Stimulated activated CD8-positive, alpha-beta memory T cell treated with anti-CD3 and anti-CD28 coated beads, Interleukin-7, amount 100 ng/mL, for 4 hours (primary cell): ENCODE measurements at places on chromosomes 7 and 10.

GRCh38 chr10:61157182-61157581 is 213.2 kb upstream of the RHOBTB1 start:
- DNase-seq: no peak

DNA sequence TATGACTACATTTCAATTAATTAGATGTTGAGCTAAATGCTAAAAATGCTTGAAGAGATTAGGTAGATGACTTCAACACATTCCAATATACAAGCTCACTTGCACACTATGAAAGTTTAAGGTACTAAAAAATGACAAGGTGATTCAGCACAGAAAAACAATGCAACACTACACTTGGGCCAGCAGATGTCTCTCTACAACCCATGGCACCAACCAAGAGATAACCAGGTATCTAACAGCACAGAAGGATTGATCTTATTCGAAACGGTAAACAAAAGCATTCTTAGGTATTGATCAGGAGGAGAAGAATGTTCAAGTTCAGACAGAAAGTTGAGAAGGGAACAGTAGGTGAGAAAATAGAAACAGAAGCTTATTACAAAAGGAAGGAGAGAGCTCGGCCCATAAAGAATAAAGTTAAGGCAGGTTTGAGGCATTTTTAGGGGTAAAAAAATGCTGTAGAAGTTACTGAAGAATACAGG is 248.2 kb upstream of the KLF14 start:
- DNase-seq: no peak

- DNase-seq: no peak
Measured at GRCh38 chr10:96333101-96333500, 25.7 kb downstream of the OPALIN start.

DNA sequence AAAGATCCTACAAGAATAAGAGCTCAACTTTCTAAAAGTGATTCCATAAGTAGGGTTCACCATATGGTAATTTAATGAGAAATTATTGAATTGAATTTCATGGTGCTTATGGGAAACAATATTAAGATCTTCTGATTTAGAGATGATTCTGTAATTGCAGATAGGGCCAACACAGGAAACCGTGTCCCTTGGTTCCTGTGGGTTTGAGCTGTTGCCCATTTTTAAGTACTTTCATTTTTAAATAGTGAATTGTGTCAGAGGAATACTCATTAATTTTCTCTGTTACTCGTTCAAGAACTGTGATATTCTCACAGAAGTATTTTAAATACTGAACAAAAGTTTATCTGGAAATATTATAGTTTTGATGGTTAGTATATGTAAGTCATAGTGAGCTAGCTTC is 129.2 kb downstream of the SRI start:
- no peak for DNase-seq

- DNase-seq: no peak
Measured at GRCh38 chr10:116719804-116720203, 22.6 kb downstream of the HSPA12A start.

- DNase-seq: no peak
Measured at GRCh38 chr10:74669210-74669609, 157.2 kb upstream of the KAT6B start.

DNA sequence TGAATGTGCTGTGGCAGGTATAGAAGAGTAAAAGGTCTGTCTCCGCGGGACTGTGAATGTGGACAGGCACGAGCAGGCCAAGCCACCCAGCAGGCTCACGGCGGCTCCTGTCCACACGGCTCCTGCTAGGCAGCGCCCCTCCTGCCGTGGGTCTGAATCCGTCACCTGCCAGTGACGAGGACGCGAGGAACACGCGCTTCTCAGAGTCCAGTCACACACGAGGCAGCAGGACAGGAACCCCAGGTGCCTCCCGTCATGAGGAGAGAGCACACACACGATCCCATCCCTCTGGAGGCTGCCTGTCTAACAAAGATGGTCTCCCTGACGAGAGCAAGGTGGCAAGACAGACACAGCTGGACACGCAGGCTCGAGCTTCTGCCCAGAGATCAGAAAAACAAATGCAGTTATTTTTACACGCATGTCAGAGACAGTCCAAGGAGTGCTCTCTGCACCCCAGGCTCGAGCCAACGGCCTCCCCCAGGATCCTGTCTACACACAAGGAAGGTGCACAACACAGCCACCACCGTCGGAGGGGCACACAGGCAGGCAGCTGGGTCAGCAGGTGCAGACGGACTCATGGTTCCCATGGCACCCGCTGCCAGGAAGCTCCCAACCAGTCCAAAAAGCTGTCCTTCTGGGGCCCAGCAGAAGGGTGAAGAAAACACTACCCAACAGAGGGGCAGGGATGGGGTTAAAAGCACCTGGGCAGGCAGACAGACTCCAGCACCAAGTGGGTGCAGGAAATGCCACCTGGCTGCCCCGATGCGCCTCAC is 103.2 kb downstream of the MAD1L1 start:
- DNase-seq: no peak

GRCh38 chr7:29976266-29976665 is 13.3 kb downstream of the SCRN1 start:
- no peak for DNase-seq

DNA sequence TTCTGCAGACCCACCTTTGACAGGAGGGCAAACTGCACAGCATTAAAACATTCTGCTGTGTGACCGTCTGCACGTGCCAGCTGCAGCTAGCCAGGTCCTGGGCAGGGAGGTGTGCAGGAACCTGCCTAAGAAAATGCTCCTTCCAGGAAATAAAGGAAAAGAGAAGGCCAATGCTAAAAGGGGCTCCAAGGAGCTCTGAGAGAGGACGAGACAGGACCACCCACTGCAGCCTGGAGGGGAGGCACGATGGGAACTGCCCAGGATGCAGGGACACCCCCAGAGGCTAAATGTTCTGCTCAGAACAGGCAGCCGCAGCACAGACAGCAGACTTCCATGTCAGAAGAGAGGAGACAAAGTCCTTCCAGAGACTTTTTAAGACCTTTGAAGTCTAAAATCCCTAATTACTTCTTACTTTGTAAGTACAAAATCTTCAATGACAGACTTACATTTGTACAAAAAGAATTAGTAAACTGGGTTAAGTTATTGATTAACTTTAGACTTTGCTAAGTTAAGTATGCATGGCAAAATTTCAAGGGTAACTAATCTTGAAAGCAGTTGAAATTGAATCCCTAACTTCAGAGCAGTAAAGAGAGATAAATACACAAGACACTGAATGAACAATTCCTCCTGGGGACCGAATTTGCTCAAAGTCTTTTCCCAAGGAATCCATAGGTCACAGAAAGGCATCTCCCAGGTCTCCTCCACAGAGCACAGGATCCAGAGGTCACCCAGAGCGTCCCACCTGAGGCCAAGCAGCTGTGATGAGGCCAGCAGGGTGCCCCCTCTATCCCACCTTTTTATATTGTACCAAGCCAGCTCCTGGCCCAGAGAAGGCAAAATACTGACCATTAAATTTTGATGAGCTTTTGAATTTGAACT is 21.5 kb downstream of the HSPA12A start:
- no peak for DNase-seq

GRCh38 chr10:71701496-71702132 is 18.0 kb downstream of the C10orf105 start:
- no peak for DNase-seq

DNA sequence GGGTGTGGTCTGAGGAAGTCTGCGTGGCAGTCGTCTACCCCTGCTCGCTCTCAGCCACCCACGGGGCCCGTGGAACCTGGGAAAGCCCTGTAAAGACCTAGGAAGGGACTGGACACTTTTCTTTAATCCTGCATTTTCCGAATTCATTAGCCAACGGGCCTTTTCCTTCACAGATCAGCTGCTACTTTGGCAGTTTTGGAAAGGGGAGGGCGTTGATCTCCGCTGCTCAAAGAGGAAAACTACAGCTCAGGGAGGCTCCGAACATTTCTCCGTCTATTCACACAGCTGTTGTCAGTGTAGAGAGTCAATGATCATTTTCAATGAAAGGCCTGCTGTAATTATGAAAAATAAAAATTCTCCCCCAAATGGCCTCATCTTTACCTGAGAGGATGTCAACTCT is 450.1 kb upstream of the MKI67 start:
- DNase-seq: no peak
